ENCODE measurements at places on chromosomes 7 and 10.

- DNase-seq: no peak
Observed at GRCh38 chr7:90706072-90706716, 110.1 kb downstream of the CDK14 start.

GRCh38 chr7:36128448-36129047, 24.5 kb upstream of the EEPD1 start:
- no peak for DNase-seq

DNA sequence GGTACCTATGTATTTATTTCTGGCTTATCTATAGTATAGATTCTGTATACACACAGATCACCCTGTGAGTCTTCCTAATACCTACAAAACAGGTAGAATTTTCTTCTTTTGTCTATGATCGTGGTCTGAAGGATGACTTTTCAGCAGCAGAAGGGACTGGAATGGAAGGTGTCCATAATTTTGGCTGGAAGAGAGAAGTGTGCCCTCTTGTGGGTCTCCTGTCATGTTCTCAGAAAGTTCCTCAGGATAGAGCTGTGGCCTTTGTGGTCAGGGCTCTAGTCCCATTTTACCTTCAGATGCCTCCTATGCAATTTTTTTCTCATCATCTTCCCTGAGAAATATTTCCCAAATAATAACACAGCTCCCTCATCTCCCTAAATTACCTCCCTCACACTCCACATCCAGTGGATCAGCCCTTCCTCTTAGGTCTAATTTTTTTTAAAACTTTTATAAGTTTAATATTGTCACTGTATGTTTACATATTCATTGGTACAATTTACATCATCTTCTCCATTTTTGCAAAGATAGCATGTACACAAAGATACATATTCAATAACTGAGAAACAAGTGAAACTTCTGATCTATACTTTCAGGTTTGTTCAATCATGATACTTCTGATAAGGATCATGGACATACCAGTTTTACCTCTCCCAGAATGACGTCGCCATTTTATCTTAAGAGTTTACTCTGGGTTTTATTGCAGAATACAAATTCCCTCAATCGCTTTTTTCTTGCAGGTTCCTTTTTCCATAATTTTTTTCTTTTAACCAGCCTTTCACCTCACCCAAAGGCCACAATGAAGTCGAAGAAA, 112.7 kb downstream of the REEP3 start:
- no peak for DNase-seq

DNA sequence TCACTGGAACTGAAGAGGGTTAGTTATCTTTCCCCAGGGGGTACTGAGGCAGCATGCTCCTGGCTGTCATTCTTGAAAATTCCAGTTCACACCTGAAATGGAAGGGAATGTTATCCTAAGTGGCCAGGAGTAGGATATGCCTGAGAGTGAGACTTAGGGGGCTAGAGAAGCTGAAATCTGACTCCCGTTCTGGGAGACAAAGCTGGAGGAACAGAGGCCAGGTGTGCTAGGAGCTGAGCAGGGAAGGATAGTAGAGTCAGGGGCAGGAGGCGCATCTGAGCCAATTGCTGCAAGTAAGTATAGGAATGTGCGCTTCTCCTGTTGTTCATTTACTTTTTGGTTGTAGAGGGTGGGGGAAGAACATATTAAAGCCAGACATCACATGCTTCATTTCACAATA, 58.1 kb upstream of the KIAA1217 start:
- no peak for DNase-seq

- no peak for DNase-seq
Observed at GRCh38 chr7:40437936-40438634, 303.3 kb downstream of the SUGCT start.

GRCh38 chr10:48765527-48765926, 80.9 kb downstream of the WDFY4 start:
- no peak for DNase-seq

DNA sequence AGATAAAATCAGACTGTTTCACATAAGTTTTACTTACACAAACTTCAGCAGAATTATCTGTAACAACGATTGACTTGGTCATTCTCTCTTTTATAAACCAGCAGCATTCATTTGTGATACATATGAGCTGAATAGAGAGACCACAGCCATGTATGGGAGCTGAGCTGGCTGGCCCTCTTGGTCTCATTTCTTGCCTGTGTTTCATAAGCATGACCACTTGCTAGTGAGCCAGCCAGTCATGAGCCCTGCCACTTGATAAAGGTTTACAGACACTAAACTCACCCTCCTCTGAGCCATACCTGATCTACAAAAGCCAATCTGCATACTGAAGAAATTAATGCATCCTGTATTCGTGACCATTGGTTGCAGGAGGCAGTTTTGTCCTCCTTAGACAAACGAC, 82.1 kb downstream of the PKD1L1 start:
- no peak for DNase-seq

- no peak for DNase-seq
Observed at GRCh38 chr10:110324805-110325280, 20.1 kb upstream of the SMNDC1 start.

- no peak for DNase-seq
Observed at GRCh38 chr10:24938525-24938924, 13.9 kb downstream of the PRTFDC1 start.

DNA sequence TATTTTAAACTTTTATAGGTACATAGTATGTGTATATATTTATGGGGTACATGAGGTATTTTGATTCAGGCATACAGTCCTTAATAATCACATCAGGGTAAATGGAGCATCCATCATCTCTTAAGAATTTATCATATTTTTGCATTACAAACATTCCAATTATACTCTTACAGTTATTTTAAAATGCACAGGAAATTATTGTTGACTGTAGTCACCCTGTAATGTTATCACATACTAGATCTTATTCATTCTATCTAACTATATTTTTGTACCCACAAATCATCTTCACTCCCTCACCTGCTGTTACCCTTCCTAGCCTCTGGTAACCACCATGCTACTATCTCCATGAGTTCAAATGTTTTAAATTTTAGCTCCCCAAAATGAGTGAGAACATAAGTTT, 56.3 kb upstream of the FAM3C start:
- DNase-seq: no peak
